ENCODE measurements at places on chromosomes 11 and 22.

DNA sequence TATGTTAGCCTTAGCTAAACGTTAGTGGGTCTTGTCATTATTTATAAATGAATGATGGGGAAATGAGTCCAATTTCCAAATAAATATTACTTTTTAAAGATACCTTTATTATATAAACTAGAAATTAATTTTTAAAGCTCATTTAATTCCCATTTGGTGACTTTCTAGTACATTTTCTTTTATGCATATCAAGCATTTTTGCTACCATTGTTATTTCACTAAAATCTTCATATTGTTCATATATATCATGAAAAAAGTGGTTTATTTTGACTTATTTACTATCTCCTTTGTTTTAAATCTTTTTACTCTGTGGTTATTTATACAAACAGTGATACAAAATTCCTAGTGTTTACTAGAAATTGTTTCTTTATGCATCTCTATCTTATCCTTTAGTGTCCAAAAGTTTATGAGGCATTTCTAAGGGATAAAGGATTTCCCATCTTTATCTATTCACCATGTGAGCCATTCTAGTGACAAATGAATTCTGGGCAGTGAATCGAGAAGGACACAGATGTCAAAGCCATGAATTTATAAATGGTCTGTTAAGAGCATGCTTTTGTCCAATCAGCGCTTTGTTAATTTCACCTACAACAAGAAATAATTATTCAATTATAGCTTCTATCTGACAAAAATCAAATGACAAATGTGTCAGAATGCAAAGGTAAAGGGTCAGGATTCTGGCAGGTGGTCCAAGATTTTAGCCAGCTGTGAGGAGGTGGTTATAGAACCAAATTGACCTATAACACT, 70.6 kb downstream of the PRMT3 start:
- no peak for DNase-seq

- DNase-seq = peak; percentile 78
Observed at GRCh38 chr11:3087821-3088800, 30.9 kb upstream of the CARS1 start.

DNA sequence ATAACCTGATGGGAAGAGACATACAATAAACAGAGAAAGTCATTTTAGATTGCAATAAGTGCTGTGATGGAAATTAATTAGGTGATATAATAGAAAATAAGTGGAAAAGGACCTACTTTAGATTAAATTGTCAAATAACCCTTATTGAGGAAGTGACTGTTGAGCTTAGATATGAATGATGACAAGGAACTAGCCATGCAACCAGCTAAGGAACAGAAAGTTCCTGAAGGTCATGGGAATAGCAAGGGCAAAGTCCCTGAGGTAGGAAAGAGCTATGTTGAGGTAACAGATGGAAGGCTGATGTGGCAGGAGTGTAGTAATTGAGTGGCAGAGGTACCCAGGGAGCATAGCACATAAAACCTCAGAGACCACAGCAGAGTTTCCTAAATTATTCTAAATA, 135.2 kb downstream of the WNT11 start:
- DNase-seq = no peak

DNA sequence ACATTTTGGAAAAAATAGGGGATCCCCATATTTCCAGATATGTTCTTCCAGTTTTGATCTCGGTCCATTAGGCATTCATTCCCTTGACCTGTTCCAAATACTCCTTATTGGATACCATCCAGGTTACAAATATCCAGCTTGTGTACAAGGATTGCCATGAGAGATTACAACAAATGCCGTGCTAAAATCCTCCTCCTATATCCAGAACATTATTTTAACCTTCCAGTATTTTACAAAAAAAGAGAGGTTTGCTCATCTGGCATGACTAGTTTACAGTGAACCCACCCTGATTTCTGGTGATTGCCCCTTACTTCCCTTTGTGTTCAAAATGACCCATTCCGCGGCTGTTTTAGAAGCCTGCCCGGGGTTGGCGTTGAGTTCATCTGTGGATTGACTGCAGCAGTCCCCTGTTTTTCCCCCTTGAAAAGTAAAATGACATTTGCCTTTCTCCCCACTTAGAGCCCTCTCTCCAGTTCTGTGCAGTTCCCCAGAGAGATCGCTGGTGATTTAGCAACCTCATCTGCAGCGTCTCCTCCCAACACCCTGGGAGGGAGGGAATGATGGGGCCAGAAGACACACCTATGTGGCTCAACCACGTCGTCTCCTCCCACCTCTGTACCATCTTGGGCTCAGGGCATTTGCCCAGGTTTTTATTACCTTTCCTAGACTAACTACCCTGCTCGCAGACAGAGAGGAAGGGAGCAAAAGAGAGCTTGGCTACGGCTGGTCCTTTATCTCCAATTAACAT, 73.6 kb downstream of the DSCAML1 start:
- DNase-seq = no peak

- peak; percentile 81 for DNase-seq
Observed at GRCh38 chr11:74988541-74989259, at the start of gene NEU3. Gene NEU3, plus strand, starts transcription at chr11:74988933. Its CDS starts 128 bp downstream, at chr11:74989061.

GRCh38 chr11:74011360-74012073, 2.6 kb upstream of the UCP3 start:
- DNase-seq = no peak

DNA sequence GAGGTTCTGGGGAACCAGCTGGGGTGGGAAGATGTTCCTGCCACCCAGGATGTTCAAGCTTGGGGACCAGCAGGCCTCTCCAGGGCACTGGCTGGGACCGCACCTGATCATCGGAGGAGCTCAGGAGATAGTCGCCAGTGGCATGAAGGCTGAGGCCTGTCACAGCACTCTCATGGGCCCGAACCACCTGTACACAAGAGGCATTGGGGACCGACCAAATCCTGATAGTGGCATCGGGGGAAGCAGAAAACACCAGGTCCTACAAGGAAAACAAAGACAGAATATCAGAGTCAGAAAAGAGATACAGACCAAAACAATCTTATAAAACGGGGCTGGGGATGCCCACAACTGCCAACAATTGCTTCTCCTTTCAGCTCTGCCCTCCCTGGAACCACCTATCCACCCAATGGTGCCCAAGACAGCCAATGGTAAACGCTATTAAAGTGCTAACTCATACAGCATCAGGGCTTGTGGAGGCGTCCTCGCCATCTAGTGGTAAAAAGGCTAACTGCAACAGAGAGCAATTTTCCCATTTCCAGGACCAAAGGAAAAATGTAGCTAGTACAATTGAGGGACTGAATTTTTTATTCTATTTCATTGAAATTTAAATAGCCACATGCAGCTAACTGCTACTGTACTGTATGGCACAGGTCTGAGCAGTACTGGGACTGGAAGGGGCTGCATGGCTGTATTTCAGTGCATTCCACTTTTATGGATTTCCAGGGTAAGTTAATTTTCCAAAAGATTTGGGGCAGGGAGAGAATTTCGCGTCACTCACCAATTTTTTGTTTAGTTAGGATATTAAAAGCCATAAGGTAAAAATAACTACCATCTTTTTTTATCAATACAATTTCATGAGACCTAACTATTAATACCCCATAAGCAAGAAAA, 7.1 kb downstream of the PRPF19 start:
- peak; percentile 63 for DNase-seq

DNA sequence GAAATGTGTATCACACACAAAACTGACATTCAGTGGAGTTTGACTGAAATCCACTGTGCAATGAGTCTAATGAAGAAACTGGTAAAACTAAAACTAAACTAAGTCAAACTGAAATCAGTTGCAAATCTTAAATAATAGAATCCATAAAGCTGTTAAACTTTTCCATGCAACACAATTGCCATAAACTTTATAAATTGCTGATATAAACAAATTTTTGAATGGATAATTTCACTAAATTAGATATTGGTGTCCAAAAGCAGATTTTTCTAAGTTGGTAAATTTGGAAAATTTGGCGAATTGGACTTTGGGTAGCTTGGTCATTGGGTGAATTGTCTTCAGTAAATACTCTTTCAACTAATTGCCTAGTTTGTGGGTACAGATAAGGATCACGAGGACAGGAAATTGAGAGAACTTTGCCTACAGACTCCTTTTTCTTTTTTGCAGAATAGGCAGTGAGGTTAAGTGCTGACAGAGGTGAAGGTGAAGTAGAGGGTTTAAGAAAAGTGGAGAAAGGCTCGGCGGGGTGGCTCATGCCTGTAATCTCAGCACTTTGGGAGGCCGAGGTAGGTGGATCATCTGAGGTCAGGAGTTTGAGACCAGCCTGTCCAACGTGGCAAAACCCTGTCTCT, 12.8 kb downstream of the MRPL17 start:
- no peak for DNase-seq

- DNase-seq = no peak
Observed at GRCh38 chr11:44228379-44228778, 81.6 kb downstream of the ALX4 start.

DNA sequence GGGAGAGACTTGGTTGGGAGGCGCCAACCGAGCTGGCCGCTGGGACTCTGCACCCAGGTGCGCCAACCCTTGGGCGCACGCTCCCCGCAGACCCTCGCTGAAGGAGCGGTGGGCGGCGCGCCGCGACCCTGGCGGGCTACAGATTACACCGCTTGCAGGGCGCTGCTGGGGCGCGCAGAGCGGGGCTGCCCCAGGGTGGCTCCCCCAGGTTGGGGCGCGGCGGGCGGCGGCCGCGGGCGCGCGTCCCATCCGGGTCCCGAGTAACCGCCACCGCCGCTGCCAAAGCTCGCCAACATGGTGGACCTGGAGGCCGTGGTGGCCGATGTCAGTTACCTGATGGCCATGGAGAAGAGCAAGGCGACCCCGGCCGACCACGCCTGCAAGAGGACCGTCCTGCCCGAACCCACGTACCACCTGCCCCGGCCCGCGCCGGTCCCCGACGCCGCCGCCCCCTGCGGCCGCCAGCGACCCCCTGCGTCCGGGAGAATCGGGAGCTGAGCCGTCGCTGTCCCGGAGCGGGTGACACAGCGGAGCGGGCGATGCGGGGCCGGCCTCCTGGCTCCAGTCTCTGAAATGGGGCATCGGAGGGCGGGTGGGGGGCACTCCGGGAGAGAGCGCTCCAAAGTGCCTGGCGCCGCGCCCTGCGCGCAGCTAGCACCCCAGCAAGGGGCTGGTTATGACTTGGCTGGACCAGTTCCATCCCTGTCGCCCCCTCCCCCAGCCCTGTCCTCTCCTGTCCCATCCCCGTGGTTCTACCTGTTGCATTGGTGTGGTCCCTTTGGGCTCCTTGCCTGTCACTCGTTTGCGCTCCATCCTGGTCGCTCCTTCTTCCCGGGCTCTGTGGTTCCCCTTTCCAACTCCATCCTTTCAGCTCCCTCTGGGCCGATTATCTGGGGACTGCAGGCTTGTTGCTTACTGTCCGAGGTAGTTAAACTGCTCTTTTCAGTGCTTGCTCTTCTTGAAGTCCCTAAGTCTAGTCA, 143.3 kb upstream of the GRK3 start:
- DNase-seq = no peak

DNA sequence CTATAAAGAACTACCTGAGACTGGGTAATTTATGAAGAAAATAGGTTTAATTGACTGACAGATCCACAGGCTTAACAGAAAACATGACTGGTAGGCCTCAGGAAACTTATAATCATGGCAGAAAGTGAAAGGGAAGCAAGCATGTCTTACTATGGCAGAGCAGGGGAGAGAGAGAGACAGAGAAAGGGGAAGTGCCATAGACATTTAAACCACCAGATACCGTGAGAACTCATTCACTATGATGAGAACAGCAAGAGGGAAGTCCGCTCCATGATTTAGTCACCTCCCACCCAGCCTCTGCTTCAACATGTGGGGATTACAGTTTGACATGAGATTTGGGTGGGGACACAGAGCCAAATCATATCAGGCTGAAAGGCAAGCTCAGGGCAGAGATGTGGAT, 327.1 kb upstream of the DDI1 start:
- DNase-seq = no peak

GRCh38 chr22:43953988-43954785, 1.1 kb upstream of the SAMM50 start:
- no peak for DNase-seq

- no peak for DNase-seq
Observed at GRCh38 chr11:127926721-127927120, 660.6 kb downstream of the ETS1 start.

DNA sequence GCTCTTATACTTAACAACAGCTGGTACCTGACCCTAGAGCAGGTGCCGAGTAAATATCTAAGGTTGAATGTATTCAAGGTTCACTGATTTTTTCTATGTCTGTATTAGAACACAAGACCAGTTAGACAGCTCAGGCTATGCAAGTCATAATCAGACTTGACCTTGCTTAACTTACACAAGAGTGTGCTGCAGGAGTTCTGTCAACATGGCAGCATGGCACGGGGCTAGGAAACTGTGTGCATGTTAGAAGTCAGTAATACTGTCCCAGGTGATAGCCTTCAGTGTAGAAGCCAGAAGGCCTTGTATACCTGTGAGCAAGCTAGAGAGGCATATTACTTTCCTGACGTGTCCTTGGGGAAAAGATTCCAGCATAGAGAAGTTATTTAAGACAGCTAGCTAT, 253.1 kb downstream of the FAT3 start:
- DNase-seq = no peak

DNA sequence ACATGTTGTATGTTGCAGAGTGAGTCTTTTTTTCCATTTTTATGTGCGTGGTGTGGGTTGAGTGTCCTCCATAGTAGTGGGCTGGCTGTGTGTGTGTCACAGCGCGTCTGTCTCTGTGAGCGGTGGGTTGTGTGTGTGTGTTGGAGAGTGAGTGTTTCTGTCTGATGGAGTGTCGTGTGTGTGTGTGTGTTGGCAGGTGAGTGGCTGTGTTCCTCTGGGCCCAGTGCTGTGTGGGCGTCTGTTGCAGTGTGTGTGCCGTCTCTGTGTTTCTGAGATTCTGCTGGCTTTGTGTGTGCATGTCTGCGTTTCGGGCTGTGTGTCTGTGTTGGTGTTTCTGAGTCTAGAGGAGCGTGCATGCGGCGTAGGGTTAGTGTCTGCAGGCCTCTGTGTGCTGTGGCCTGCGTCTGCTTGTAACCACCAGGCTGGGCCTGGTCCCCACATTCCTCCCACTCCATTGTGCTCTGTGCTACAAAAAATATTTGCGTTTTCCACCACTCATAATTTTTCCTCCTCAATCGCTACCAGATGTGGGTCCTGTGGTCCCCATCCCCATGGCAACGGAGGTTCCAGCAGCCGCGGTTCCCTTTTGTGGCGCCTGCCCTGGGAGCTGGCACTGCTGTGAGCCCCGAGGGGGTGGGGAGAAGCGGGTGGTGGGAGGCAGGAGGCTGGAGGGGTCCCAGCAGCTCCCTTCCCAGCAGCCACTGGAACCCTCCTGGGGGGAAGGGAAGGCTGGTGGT, 15.2 kb downstream of the SCARF2 start:
- peak; percentile 68 for DNase-seq

DNA sequence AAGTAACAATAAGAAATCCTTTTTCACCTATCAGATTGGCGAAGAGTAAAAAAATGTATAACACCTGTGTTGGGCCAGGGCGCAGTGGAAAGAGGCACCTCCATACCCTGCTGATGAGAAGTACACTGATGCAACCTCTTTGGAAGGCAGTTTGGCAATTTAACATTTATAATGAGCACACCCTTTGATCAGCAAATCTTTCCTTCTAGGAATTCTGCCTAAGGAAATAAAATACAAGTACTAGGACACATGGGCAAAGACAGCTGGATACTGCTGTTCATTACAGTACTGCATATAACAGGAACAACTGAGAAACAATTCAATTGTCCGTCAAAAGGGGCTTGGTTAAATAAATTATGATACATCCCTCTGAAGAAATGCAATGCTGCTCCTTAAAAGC, 110.1 kb downstream of the RPL27A start:
- no peak for DNase-seq

Measured in RPMI7951 (cell line).